GM04503 (cell line): ENCODE measurements at places on chromosomes 1 and 21.

DNA sequence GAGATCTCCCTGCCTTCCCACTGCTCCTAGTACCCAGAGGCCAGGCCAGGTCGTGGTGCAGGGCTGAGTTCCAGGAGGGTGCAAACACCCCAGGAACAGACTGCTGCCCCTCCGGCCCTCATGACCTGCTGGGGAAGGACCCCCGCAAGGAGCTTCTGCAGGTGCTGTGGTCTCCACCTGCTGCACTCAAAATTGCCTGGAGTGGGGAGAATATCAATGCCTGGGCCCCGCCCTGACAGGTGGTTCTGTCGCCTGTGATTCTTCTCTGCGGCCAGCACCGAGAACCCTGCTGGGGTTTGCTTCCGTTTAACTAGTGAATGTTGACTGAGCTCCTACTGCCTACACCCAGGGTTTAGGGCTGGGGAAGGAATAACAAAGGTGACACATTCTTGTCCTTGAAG lies 2.1 kb upstream of the TFF3 start:
- no peak for DNase-seq

DNA sequence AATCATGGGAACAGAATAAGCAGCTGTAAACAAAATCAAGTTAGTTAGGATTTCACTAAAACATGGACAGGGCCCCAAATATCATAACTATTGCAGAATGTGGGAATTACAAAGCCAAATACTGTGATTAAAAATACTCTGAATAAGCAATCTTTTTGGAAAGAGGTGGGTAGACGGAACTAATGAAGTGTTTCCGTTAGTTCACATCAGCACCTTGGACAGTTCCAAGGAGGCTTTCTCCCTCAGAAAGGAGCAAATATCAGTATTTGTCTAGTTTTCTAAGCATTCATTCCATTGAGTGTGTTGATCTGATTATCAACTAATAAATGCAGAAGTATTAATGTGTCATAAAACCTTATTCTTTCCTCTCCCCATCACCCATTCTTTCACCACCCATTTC lies 97.4 kb downstream of the FAM78B start:
- no peak for DNase-seq

GRCh38 chr1:187839873-187840272 lies 1011.1 kb downstream of the PLA2G4A start:
- DNase-seq, result no peak

- no peak for DNase-seq
Measured at GRCh38 chr1:113758631-113759332, 504 bp downstream of the PHTF1 start.

GRCh38 chr1:183404476-183404875 lies 13.7 kb downstream of the NMNAT2 start:
- no peak for DNase-seq

DNA sequence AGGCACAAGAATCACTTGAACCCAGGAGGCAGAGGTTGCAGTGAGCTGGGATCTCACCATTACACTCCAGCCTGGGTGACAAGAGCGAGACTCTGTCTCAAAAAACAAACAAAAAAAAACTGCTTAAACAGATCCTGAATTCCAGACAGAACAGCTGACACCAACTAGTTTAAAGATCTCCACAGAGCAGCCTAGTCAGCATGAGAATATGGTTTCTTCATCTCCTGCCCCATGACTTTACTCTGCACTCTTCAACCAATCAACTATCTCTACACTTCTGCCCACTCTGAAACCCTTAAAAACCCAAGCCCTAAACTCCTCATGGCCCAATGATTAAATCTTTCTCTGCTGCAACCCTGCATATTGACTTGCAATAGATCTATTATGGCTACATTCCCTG lies 7.5 kb upstream of the PRRC2C start:
- DNase-seq, result no peak

DNA sequence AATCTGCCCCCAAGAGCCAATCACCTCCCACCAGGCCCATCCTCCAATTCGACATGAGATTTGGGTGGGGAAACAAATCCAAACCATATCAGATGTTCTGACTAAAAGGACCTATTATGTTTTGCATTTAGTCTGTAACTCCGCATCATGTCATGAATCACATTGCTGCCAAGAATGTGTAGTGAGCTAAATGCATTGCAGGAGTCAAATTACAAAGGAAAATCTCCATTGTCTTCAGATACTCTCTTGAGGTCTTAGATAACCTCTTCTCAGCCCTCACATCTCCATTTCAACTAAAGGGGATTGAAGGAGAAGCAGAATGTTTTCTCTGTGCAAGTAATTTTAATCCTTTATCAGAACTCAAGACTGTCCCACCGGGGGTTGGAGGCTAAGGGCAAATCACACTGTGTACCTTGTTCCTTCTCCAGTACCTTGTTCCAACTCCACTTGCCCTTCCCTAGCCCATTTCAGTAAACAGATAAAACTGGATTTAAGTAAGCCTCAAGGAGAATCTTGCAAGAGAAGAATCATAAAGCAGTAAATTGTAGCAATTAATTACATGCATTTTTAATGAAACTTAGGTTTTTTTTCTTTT lies 34.1 kb downstream of the EXTL2 start:
- DNase-seq, result no peak

GRCh38 chr1:187063271-187063670 lies 234.5 kb downstream of the PLA2G4A start:
- DNase-seq, result no peak

GRCh38 chr1:151823175-151823574 lies 8.4 kb downstream of the RORC start:
- DNase-seq, result no peak
